ENCODE measurements at places on chromosomes 16 and 17. TPM values are rescaled to one million over a fixed set of nuclear protein-coding genes. Genes with fewer than 3 reads are reported as not detected.

Gene RNF222
- not detected for total RNA-seq

Gene CHST6
- total RNA-seq = not detected

Gene KREMEN2
- total RNA-seq = not detected

Gene STX1B
- 1.3 TPM for total RNA-seq

Gene CSH2
- total RNA-seq = not detected

Gene DHRS7C
- total RNA-seq = not detected

Gene KRTAP4-3
- not detected for total RNA-seq

Gene MON1B
- 36.8 TPM for total RNA-seq

DNA sequence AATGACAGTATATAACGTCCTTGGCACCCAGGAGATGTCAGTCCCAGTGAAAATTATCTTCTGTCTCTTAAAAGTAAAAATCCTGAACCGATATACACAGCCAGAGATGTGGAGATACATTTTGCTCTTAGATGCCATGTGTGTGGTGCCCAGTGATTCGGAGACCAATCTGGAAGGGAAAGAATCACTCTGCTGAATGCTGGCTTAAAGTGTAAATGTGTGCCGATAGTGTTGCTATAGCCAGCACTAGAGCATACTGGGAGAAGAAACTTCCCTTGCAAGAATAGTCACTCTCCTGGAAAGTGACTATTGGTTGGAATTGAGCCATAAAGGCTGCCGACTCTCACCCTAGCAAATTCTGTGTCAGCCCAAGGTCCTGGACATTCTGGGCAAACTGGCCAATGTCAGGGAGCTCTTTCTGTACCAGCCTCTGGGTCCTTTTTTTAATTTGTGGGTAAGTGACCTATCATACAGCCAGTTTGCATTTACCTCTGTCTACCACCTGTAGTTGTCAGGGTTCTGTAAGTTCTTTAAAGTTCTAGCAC lies 44.2 kb upstream of the HNF1B start:
- DNase-seq = no peak

GRCh38 chr17:58279016-58279711 lies 1.6 kb downstream of the MPO start:
- DNase-seq = no peak

- no peak for DNase-seq
These were observed 9.7 kb downstream of the DYNLL2 start for GRCh38 chr17:58092797-58093385.

DNA sequence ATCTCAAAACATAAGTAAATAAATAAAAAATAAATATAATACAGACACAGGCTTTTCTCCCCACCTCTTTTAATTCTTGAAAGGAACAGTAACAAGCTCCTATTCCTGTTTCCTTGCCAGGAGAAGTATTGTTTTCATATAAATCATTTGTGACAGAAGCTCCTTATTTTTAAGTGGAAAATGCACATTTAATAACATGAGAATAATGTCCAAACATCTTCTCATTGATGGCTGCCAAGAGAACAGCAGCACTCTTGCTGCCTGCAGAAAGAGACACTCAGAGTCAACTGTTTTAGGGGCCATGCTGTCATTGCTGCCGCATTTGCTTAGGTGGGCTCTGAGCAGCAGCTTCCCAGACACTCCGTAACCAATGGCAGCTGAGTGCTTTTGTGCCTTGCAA lies 580.1 kb downstream of the WWOX start:
- DNase-seq = no peak

GRCh38 chr17:67629971-67630320 lies 87.8 kb upstream of the NOL11 start:
- DNase-seq = no peak

DNA sequence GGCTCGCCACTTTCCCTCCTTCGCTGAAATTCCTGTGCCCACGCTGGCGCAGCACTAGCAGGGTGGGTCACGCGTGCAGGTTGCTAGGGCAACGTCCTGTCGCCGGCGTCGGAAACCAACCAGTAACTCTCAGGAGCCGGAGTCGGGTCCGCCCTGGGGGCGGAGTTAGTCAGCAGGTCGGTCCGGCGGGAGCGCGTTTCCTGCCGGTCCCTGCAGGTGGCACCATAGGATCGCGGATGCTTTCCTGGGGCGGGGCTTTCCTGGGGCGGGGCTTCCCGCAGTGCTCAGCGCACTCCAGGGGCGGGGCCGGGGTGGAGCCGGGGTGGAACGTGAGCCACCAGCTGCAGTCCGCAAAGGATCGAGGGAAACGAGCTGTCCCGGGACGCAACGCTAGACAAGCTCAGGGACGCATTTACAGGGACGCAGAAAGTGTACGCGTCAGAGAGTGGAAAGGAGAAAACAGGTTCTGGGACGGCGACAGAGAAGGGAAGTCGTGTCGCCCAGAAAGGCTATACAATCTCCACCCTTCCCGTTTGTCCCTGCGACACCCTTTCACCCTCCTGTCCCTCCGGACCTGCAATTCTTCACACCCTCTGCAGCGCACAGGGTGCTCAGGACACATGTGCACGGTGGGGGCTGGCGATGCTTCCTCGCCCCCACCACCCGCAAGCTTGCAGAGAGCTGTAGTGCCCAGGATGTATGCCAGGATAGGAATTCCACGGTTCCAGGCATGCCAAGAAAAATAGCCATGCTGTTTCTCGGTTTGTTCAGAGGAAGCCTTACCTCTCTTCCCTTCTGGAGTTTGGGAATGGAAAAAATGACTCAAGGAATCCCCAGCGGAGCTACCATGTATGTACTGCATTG lies 12.3 kb downstream of the COPZ2 start:
- peak; percentile 99 for DNase-seq

- DNase-seq = peak; percentile 58
These were observed 45.0 kb downstream of the B9D1 start for GRCh38 chr17:19317359-19318095.

DNA sequence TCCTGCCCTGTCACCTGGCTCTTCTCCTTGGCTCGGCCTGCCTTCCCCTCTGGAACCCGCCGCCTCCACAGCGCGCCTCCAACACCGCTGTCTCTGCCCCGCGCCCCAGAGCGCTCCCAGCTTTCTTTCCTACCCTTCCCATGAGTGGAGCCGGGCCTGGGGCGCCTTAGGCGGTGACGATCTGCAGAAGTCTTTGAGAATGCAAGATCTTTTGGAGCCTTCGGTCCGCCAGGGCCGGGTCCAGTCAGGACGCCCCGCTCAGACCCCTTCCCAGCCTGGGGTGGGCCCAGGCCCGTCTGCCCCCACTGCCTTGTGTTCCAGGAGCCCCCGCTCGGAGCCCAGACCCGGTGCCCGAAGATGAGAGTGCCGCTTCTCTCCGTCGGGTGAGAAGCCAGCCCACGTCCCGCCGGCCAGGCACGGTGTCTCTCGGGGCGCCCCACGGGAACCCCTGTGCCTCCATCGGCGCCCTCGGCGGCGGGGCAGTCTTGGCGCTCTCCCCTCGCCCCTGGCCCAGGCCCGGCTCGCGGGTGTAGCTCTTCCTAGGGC lies 40.0 kb downstream of the MRM1 start:
- DNase-seq = no peak

DNA sequence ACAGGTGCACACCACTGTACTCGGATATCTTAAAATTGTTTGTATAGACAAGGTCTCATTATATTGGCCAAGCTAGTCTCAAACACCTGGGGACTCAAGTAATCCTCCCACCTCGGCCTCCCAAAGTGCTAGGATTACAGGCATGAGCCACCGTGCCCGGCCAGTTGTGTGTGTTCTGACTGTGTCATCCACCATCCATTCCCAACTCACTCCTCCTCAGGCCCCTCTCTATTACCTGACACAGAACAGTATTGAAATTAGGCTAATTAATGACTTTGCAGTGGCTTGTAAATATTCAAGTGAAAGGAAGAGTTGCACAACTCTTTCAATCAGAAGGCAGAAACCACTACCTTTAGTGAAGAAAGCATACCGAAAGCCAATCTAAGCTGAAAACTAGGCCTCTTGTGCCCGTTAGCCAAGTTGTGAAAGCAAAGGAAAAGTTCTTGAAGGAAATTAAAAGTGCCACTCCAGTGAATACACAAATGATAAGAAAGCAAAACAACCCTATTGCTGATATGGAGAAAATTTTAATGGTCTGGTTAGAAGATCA lies 28.7 kb downstream of the GOSR1 start:
- DNase-seq = no peak

DNA sequence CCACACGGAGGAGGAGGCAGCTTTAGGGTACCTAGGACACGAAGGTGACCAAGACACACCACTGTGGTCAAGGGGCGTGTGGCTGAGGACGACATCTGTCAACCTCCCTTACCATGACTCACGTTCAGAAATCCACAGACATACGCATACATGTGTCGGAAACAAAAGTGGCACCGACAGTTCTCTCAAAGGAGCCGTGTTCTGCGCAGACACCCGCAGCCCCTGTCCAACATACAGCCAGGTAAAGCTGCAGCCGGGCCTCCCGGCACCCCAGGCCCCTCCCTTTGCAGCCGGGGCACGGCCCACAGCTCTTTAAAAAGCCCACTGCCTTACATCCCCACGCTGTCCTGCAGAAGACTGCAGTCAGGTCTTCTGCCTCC lies 40.5 kb upstream of the KLHDC4 start:
- no peak for DNase-seq

- DNase-seq = peak; percentile 93
These were observed 78.1 kb upstream of the TOB1 start for GRCh38 chr17:50944054-50944901.

DNA sequence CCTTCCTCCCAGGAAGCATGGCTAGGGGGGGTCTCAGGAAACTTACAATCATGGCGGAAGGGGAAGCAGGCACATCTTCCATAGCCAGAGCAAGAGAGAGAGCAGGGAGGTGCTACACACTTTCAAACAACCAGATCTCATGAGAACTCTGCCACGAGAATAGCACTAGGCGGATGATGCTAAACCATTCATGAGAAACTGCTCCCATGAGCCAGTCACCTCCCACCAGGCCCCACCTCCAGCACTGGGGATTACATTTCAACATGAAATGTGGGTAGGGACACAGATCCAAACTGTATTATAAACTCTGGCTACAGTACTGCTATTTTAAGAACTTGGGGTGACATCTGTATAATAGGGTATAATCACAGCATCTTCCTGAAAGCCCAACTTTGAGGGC lies 83.1 kb upstream of the CACNG5 start:
- no peak for DNase-seq

- DNase-seq = no peak
These were observed 9.7 kb downstream of the PITPNA start for GRCh38 chr17:1552932-1553331.

- peak; percentile 80 for DNase-seq
These were observed 8.2 kb downstream of the POLR2C start for GRCh38 chr16:57470711-57471110.

GRCh38 chr17:28182559-28182958 lies 136.4 kb upstream of the TMEM97 start:
- no peak for DNase-seq

GRCh38 chr17:36824678-36825101 lies 112.6 kb upstream of the LHX1 start:
- no peak for DNase-seq
